Endodermal cell (in vitro differentiated cells): ENCODE measurements at places on chromosomes 4 and X. TPM values are rescaled to one million over a fixed set of nuclear protein-coding genes. Genes with fewer than 3 reads are reported as not detected.

- peak overlapping the region; percentile 20 for H3K4me3 ChIP-seq
- no peaks in the 10 kb centered on the region for H3K36me3 ChIP-seq
- peaks cover 14% of the 10 kb centered on the region for H3K4me1 ChIP-seq
- DNase-seq: peak; percentile 66
These were observed 4.4 kb downstream of the SOD3 start for GRCh38 chr4:24799544-24800324.

IL2 gene
- total RNA-seq: not detected in 3 replicates

- no peaks in the 10 kb centered on the region for H3K36me3 ChIP-seq
- no peaks in the 10 kb centered on the region for H3K27me3 ChIP-seq
- DNase-seq: no peak
- no peaks in the 10 kb centered on the region for H3K4me1 ChIP-seq
These were observed 508.5 kb downstream of the MID1IP1 start for GRCh38 chrX:39309721-39310152.

FRAS1 gene
- 76.4 to 96.9 TPM (median 78.3 TPM) in 3 replicates for total RNA-seq

UGT2B11 gene
- not detected in 3 replicates for total RNA-seq

DNA sequence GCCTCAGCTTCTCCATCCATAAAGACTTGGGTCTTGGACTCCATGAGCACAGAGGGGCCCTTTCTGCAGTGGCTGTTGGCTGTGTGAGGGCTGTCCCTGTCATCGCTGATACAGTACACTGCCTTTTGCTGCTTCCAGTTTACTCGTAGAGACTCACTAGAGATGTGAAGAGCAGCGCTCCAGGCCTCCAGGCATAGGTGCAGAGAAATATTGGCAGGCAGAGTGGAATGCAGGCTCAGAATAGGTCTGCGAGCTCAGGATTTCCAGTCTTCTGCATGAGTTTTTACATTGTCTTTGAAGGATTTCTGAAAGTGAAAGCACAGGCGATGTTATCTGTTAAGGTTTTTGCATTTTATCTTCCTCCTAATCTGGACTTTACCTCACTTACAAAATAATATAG is 97.4 kb downstream of the AASDH start:
- no peak overlapping the region for H3K27ac ChIP-seq

DNA sequence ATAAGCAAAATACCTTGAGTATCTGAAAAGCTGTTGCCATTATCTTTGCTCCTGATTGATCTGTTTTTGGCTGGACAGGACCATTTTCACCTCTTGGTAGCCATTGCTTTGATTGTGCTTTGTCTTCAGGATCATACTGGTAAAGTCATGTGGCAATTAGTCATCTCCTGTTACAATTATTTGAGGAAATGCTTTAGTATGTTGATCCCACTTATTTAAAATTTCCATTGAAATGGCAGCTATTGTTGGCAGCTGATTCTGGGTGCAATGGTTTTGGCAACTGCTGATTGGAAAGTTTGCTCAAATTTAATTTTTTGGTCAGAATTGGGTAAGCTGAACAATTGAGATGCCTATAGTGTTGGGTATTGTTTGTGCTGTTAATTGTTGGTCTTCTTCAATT is 238.3 kb upstream of the TLL1 start:
- H3K27me3 ChIP-seq: no peaks in the 10 kb centered on the region
- no peak overlapping the region for H3K27ac ChIP-seq
- H3K4me3 ChIP-seq: no peak overlapping the region
- H3K4me1 ChIP-seq: peaks cover 6% of the 10 kb centered on the region
- no peaks in the 10 kb centered on the region for H3K36me3 ChIP-seq

- H3K4me1 ChIP-seq: no peaks in the 10 kb centered on the region
- no peaks in the 10 kb centered on the region for H3K27me3 ChIP-seq
- H3K27ac ChIP-seq: no peak overlapping the region
- H3K4me3 ChIP-seq: no peak overlapping the region
- DNase-seq: no peak
These were observed 105.9 kb upstream of the HPGD start for GRCh38 chr4:174628191-174628590.

DNA sequence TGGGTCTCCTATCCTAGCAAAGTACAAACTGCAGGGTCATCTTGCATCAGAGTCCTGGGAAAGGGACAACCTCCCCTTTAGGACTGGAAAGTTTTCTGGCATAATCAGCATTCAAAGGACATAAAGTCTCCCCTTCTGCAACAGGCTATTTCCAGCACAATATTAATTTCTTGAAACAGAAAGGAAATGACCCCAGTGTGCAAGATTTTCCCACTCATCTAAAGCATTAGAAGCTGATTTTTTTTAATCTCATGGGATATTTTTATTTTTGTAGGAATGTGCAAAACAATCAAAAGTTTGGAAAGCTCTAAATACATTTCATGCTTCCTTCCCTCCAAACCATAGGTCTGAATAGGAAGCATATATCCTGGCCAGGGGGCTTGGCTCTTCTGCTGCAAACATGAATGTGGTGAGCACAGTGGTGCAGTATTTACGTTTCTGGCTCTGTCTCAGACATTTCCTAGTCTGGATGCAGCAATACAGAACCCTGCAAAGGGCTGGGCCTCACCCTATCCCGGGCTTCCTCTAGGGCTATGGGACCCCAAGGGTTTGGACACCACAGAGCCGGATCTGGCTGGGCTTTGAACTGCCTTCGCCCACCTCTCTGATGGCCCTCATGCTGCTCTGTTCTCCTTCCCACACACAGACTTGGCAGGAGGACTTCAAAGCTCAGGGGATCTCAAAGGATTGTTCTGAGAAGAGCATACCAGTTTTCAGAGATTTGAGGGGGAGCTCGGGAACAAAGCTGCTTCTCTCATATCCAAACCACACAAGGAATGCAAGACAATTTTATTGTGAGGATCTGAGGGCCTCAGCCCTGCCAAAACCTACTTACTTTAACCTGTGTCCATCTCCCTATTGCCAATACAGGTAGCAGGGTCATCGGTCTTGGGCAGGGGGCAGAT is 64.9 kb downstream of the POLR2B start:
- no peak overlapping the region for H3K4me3 ChIP-seq
- no peaks in the 10 kb centered on the region for H3K36me3 ChIP-seq
- H3K4me1 ChIP-seq: no peaks in the 10 kb centered on the region

DNA sequence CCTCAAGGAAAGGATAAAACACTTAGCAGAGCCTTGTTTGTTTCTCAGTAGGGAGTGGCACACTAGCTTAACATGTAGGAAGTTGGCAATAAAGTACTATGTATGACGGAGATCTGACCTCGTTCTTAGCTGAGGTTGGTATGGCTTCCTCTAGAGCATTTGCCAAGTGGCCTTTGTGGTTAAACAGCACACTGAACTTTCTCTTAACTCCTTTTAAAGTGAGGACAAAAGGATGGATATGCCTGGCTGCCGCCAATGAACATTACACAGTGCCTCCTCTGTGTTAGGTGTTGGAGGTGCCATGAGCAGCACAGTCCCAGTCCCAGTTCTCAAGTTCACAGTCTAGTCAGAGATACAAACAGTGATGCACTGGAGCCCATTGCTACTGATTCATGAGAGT is 54.4 kb downstream of the VGLL1 start:
- peaks cover 10% of the 10 kb centered on the region for H3K4me1 ChIP-seq
- no peak overlapping the region for H3K27ac ChIP-seq
- H3K27me3 ChIP-seq: no peaks in the 10 kb centered on the region
- no peak for DNase-seq
- no peak overlapping the region for H3K4me3 ChIP-seq
- no peaks in the 10 kb centered on the region for H3K36me3 ChIP-seq

GRCh38 chrX:142999199-142999701 is 26.5 kb upstream of the SPANXN4 start:
- H3K4me3 ChIP-seq: no peak overlapping the region
- H3K27ac ChIP-seq: no peak overlapping the region
- H3K4me1 ChIP-seq: no peaks in the 10 kb centered on the region
- no peak for DNase-seq

GRCh38 chr4:69977582-69977981 is 12.1 kb upstream of the CSN2 start:
- H3K4me1 ChIP-seq: no peaks in the 10 kb centered on the region
- no peak overlapping the region for H3K27ac ChIP-seq
- H3K27me3 ChIP-seq: no peaks in the 10 kb centered on the region
- no peaks in the 10 kb centered on the region for H3K36me3 ChIP-seq

NHS gene
- total RNA-seq: 1.9 to 6.0 TPM (median 3.1 TPM) in 3 replicates

- peak; percentile 62 for DNase-seq
- no peak overlapping the region for H3K27ac ChIP-seq
- no peaks in the 10 kb centered on the region for H3K27me3 ChIP-seq
- no peaks in the 10 kb centered on the region for H3K4me1 ChIP-seq
These were observed 115.4 kb upstream of the STK26 start for GRCh38 chrX:131907488-131908314.

DNA sequence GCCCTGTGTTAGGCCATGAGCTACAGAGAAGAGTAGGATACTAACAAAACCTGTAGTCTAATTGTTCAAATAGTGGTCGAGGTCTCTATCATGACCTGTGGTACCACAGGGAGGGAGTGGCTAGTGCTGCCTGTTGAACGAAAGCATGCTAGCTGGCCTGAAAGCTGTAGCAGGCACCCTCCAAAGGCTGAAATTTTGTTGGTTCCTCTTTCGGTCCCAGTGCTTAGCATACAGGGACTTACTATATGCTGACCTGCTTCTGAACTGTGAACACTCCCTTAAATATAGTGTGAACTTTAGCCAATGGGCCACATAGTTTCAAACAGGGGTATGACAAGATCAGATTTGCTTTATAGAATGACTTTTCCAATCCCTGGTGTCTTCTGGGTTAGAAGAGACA is 113.4 kb downstream of the PJA1 start:
- no peak overlapping the region for H3K27ac ChIP-seq
- no peak for DNase-seq
- no peaks in the 10 kb centered on the region for H3K27me3 ChIP-seq

- H3K27ac ChIP-seq: no peak overlapping the region
- H3K4me1 ChIP-seq: no peaks in the 10 kb centered on the region
- H3K4me3 ChIP-seq: no peak overlapping the region
- no peaks in the 10 kb centered on the region for H3K27me3 ChIP-seq
- no peak for DNase-seq
- H3K36me3 ChIP-seq: no peaks in the 10 kb centered on the region
These were observed 78.7 kb upstream of the SLC7A11 start for GRCh38 chr4:138320831-138321230.
